Mesenteric fat pad (tissue), 1 donor: ENCODE measurements at places on chromosomes 7 and 10. TPM values are rescaled to one million over a fixed set of nuclear protein-coding genes. Genes with fewer than 3 reads are reported as not detected.
A peak's percentile ranks its signal among the peaks of the same experiment; 100 is the strongest.

GRCh38 chr10:17125206-17125893, 4.3 kb downstream of the CUBN start:
- no peak for DNase-seq

ASIC3 gene
- total RNA-seq = 0.87 TPM

DNA sequence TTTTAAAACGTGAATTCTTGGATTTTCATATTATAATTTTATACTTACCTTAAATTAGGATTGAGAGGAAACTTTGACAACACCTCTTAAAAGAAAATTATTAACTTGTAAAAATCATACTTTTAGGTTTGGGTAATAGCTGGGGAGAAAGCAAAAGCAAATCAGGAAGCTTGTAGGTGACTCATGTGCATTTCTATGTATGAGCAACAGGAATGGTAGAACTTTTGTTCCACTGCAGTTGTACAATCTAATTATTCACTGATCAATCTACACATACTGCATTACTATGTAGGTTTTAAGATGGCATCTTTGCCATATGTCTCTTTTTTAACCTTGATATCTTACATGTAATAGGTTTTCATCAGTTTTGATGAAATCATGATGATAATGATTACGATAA, 223.2 kb downstream of the PRKG1 start:
- DNase-seq = no peak

DNA sequence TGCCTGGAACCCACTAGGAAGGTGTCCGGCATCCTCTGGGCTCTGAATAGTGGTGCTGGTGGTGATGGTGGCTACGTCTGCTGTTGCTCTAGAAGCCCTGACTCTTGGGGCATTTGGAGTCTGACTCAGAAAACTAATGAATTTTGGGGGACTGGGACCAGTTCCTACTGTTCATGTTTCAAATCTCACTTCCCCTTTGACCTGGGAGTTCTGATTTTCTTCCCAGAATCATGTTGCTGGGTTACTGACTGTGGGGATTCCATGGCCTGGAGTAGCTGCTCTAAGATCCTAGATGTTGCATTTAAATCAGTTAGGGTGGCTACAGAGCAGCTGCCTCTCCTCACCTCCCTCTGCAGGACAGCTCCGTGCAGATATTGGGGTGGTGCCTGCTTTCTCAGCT, 3.2 kb downstream of the TSPAN33 start:
- DNase-seq = no peak

GRCh38 chr10:35244549-35244948, 91.8 kb upstream of the CCNY start:
- no peak for DNase-seq

DNA sequence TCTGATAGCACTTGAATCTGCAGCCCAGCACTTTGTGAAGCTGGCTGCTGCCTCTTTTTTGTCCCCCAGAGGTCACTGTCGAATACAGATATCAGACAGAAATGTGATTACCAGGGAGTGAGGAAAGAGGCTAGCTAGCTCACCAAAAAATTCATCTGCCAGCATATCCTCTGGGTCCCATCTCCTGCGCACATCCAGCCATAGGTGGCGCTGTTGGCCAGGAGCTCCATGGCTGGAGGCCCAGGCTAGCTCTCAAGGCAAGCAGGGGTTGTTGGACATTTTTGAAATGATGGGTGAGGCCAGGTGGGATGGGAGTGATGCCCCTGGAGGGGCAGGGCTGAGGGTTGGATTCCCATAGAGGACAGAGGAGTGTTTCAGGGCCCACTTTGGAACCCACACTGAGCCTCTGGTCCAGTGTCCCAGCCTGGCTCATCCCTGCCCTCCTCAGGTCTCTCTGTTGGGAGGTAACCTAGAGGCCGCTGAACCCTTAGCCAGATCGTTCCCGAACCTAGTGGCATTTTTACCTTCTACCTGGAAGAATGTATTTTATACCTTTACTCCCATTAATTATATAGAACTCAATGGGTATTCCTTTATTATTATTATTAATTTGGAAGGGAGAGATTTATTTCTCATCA, 14.8 kb downstream of the DPCD start:
- DNase-seq = no peak

GRCh38 chr7:157484411-157485081, 147.7 kb downstream of the DNAJB6 start:
- peak; percentile 73 for DNase-seq

CYP3A5 gene
- 96.8 TPM for total RNA-seq

STEAP2 gene
- total RNA-seq = 29.9 TPM

DNA sequence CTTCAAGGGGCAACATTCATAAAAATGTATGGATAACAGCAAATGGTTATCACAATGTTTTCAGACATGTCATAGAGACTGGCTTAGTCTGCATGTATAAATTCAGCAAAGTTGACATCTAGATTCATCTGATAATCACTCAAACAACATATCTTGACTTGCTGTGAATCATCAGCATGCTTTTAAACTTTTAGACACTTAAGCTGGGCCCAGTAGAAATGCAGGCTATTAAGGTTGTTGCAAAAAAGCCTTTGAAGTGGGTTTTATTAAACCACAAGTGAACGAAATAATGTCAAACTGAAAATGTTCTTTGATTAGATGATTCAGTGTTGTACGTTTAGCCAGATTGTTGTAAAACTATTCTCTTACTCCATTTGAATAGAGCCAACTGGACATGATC, 759.6 kb downstream of the NXPH1 start:
- DNase-seq = no peak

DNA sequence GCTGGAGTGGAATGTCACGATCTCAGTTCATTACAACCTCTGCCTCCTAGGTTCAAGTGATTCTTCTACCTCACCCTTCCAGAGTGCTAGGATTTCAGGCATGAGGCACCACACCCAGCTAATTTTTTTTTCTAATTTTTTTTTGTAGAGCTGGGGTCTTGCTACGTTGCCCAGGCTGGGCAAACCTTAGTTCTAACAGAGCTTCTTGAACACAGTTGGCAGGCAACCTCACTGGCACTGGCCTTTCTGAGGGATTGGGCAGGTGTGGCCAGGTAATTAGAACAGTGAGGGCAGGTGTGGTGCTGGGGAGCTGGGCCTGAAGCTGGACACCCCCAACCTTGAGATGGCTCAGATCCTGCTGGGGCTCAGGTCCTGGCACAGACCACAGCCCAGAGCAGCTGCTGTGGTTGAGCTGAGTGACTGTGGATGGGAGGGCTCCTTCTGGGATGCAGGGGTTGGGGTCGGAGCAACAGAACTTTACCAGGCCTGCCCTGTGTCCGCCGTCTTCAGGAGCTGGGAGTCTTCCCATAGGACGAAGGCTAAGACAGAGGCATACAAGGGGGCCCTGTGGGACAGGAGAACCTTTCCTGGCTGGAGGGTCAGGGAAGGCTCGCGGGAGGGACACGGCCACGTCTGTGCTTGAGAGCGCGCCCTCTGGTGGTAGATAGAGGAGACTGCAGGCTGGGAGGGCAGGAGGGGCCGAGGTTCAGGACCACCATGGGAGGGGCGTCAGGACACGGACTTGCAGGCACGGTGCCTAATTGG, 48.2 kb downstream of the COL26A1 start:
- no peak for DNase-seq

BBS9 gene
- 15.9 TPM for total RNA-seq
